Activated naive CD4-positive, alpha-beta T cell treated with Interleukin-2 at 50 U/mL for 16 hours (primary cell): ENCODE measurements at places on chromosomes 6 and 20.

DNA sequence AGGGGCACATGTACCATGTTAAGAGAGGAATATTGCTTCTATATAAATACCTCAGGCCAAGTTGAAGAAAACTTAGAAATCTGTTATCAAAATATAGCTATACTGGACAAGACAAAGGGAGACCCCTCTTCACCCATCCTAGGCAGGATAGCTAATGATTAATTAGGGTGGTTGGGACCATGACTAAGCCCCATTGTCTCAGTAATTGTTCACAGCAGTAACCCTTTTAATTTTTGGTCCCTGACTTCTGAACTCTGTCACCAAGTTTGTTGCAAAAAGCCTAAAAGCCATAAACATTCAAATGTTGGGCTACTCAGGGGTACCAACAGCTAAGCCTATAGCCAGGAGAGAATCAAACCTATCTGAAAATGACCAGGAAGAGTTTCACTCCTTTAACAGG lies 19.2 kb upstream of the BTN3A2 start:
- DNase-seq: no peak

GRCh38 chr6:43976706-43977403 lies 150.4 kb downstream of the MRPL14 start:
- no peak for DNase-seq

- DNase-seq: no peak
Measured at GRCh38 chr20:1319462-1319861, 9.5 kb downstream of the SDCBP2 start.

DNA sequence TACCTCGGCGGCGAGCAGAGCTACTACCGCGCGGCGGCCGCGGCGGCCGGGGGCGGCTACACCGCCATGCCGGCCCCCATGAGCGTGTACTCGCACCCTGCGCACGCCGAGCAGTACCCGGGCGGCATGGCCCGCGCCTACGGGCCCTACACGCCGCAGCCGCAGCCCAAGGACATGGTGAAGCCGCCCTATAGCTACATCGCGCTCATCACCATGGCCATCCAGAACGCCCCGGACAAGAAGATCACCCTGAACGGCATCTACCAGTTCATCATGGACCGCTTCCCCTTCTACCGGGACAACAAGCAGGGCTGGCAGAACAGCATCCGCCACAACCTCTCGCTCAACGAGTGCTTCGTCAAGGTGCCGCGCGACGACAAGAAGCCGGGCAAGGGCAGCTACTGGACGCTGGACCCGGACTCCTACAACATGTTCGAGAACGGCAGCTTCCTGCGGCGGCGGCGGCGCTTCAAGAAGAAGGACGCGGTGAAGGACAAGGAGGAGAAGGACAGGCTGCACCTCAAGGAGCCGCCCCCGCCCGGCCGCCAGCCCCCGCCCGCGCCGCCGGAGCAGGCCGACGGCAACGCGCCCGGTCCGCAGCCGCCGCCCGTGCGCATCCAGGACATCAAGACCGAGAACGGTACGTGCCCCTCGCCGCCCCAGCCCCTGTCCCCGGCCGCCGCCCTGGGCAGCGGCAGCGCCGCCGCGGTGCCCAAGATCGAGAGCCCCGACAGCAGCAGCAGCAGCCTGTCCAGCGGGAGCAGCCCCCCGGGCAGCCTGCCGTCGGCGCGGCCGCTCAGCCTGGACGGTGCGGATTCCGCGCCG lies 994 bp downstream of the FOXC1 start:
- DNase-seq: no peak

- DNase-seq: no peak
Measured at GRCh38 chr20:46568570-46569129, 18.2 kb upstream of the OCSTAMP start.

DNA sequence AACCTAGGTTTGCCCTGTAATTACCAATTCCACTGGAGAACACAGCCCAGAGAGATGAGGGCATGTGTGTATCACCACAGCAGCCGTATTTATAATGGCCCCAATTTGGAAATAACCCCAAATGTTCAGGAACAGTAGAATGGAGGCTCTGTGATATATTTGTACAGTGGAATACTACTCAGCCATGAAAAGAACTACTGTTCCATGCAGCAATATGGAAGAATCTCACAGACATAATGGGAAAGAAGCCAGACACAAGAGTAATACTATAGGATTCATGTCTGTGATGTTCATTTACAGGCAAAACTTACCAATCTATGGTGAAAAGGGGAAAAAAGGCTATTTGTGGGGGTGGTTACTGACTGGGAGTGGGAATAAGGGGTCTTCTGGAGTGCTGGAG lies 83.7 kb upstream of the TRAF3IP2 start:
- DNase-seq: no peak
